ENCODE measurements at places on chromosomes 1 and 21. TPM values are rescaled to one million over a fixed set of nuclear protein-coding genes. Genes with fewer than 3 reads are reported as not detected.

GRCh38 chr1:9726406-9726805 lies 74.9 kb downstream of the PIK3CD start:
- DNase-seq = no peak
- no peaks in the 10 kb centered on the region for H3K4me1 ChIP-seq
- peaks cover 78% of the 10 kb centered on the region for H3K36me3 ChIP-seq
- no peaks in the 10 kb centered on the region for H3K27me3 ChIP-seq

- no peak overlapping the region for H3K4me3 ChIP-seq
- no peak for DNase-seq
- H3K4me1 ChIP-seq = no peaks in the 10 kb centered on the region
These were observed 23.5 kb downstream of the ANGPTL1 start for GRCh38 chr1:178847396-178847849.

The MROH7 gene
- 3.6 TPM for total RNA-seq

The KIF14 gene
- total RNA-seq = 0.23 TPM

The COL6A1 gene
- total RNA-seq = 175 TPM

The C1QC gene
- 353 TPM for total RNA-seq

GRCh38 chr1:50492142-50492541 lies 68.9 kb upstream of the DMRTA2 start:
- no peak overlapping the region for H3K27ac ChIP-seq
- DNase-seq = no peak
- no peaks in the 10 kb centered on the region for H3K4me1 ChIP-seq
- H3K27me3 ChIP-seq = no peaks in the 10 kb centered on the region
- H3K4me3 ChIP-seq = no peak overlapping the region
- H3K36me3 ChIP-seq = peaks cover 23% of the 10 kb centered on the region

DNA sequence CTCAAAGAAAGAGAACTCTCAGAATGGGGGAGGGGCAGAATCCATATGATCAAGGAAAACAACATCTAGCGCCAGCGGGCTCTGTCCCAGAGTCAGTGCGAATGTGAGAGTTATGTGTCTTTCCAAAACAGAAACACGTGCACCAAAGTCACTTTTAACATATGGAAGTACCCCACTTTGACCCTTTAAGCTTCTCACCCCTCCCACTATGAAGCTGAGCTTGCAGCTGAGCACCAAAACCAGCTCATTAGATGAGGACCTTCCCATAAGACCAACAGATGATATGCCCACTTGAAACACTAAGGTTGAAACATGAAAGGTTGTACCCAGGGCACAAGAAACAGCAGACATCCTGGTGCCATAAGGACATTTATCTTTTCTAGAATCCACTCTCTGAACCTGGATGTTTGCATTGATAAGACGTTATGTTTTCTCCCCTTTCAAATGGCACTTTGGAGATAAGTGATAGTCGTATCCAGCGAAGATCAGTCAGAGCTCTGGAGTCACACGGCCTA lies 171.0 kb downstream of the TGFBR3 start:
- H3K4me1 ChIP-seq = peaks cover 12% of the 10 kb centered on the region
- H3K36me3 ChIP-seq = peaks cover 47% of the 10 kb centered on the region
- DNase-seq = no peak
- no peak overlapping the region for H3K27ac ChIP-seq

The TMEM52 gene
- 1.5 TPM for total RNA-seq

GRCh38 chr21:41974752-41975053 lies 20.9 kb upstream of the C2CD2 start:
- DNase-seq = no peak
- no peaks in the 10 kb centered on the region for H3K36me3 ChIP-seq
- no peak overlapping the region for H3K27ac ChIP-seq
- no peak overlapping the region for H3K4me3 ChIP-seq
- no peaks in the 10 kb centered on the region for H3K27me3 ChIP-seq

GRCh38 chr1:232430467-232430866 lies 199.5 kb downstream of the SIPA1L2 start:
- DNase-seq = no peak
- no peaks in the 10 kb centered on the region for H3K27me3 ChIP-seq
- H3K27ac ChIP-seq = no peak overlapping the region
- H3K4me1 ChIP-seq = no peaks in the 10 kb centered on the region

DNA sequence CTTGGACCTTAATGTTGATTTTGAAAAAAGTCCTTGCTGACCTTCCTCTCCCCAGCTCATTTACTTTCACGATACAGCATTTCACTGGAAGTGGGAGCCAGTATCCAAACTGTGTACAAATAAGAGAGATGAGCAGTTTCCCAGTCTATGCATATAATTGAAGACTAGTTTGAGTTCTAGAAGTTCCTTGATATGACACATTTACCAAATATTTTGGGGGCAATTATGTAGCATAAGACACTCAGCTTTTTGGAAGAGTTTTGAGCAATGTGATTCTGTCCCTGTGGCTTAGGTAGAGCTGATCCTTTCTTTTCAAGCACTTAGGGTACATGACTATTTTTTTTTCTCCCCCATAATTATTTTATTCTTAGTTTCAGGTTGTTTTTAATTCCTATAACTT lies 26.4 kb downstream of the GIPC2 start:
- no peak for DNase-seq
- H3K27ac ChIP-seq = no peak overlapping the region
- H3K27me3 ChIP-seq = no peaks in the 10 kb centered on the region
- H3K4me1 ChIP-seq = no peaks in the 10 kb centered on the region
- no peaks in the 10 kb centered on the region for H3K36me3 ChIP-seq
- no peak overlapping the region for H3K4me3 ChIP-seq

DNA sequence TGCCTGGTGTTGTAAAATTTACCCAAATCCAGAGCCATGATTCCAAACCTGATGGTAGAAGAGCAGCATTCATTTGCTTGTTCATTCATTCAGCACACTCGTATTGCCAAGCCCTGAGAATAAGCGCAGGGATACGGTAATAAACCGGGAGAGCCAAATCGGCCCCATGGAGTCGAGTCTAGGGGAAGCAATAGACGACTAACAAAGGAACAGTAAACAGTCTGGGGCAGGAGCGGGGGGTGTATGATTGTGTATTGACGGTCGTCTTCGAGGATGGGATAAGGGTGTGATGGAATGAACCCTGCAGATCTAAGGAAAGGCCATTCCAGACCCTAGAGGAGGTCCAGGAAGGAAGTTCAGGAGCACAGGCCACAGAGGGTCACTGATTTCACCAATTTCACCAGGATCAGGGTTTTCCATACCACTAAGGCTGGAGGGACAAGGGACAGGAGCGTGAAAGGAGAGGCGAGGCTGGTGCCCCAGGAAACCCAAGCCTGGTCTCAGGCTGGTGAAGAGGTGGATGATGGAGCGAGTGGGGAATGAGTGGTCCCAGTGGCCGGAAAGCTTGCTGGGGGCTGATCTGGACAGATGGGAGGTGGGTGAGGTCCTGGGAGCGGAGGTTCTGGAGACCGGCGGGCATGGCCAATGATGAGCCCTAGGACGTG lies 61.1 kb upstream of the PDE9A start:
- no peaks in the 10 kb centered on the region for H3K27me3 ChIP-seq
- no peaks in the 10 kb centered on the region for H3K36me3 ChIP-seq
- H3K27ac ChIP-seq = no peak overlapping the region
- no peaks in the 10 kb centered on the region for H3K4me1 ChIP-seq
- DNase-seq = no peak

GRCh38 chr1:1432951-1433803 lies 2.3 kb upstream of the VWA1 start:
- H3K4me1 ChIP-seq = peaks cover 69% of the 10 kb centered on the region
- DNase-seq = peak; percentile 96
- no peaks in the 10 kb centered on the region for H3K27me3 ChIP-seq
- H3K27ac ChIP-seq = peak overlapping the region; percentile 91
- H3K36me3 ChIP-seq = no peaks in the 10 kb centered on the region

DNA sequence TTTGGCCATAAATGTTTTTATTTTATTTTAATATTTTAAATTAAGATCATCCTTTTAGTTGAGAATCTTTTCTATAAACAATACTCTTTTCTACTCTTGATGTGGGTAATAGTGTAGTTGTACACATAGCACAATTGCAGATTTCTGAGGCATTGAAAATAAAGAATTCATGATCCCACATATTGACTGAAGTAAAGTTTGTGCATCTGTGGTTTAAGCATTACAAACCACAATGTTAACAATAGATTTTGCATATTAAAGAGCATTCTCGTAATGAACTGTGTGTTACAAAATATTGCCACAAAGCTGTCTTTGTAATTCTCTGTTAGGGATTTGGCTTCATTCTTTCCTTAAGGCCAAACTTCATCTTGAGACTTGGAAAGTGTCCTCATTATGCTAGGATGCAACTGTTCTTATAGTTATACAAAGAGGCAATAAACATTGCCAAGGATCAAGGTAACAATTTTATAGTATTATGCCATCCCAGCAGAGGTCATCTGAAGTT lies 256.8 kb downstream of the OLFM3 start:
- H3K4me3 ChIP-seq = no peak overlapping the region
- no peaks in the 10 kb centered on the region for H3K36me3 ChIP-seq
- no peaks in the 10 kb centered on the region for H3K4me1 ChIP-seq
- no peak for DNase-seq
- no peak overlapping the region for H3K27ac ChIP-seq
